ENCODE measurements at places on chromosomes 12 and 14. TPM values are rescaled to one million over a fixed set of nuclear protein-coding genes. Genes with fewer than 3 reads are reported as not detected.

DNA sequence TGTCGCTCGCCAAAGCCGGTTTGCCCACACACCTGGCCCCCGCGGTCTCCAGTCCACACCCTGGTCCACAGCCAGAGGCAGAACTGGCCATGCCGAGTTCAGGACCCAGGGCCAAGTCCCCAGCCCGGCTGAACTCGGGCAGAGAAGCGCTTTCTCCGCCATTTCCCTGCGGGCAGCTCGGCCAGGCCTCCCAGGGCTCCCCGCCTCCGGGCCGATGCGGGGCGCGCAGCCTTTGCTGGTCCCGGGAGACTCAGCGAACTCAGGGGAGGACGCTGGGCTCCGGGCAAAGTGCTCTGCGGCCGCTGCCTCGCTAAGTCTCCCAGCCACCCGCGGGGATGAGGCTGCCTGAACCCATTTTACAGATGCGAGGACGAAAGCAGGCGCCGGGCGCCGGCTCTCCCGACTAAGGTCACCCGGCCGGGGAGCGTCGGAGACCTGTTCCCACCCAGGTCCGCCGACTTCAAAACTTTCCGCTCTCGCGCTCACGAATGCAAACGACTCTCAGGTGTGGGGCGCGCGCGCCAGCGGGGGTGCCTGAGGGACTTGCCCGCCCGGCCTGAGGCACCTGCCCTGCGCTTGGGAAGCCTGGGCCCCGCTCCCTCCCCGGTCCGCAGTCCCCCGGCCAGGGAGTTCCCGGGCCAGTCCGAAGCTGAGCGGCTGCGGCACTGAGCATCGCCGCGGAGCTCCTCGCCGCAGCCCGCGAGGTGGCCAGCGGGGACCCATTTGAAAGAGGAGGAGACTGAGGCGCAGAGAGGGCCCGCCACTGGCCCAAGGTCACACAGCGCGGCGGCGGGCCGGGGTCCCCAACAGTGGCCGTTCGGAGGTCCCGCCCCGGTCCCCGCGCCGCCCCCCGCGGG lies 627 bp downstream of the TESC start:
- peak; percentile 34 for DNase-seq

DNA sequence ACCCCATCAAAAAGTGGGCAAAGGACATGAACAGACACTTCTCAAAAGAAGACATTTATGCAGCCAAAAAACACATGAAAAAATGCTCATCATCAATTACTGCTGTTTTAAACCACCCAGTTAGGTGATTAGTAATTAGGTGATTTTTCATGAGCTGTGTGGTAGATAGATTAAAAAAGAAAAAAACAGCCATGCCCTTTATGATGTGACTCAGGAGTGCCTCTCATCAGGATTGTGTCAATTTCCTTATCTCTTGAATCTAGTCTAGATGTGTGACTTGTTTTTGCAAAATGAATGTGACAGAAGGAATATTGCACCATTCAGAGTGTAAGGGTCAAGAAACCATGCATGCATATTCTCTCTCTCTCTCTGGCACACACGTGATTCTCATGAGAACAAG lies 5.7 kb downstream of the OR10A7 start:
- DNase-seq, result no peak

DNA sequence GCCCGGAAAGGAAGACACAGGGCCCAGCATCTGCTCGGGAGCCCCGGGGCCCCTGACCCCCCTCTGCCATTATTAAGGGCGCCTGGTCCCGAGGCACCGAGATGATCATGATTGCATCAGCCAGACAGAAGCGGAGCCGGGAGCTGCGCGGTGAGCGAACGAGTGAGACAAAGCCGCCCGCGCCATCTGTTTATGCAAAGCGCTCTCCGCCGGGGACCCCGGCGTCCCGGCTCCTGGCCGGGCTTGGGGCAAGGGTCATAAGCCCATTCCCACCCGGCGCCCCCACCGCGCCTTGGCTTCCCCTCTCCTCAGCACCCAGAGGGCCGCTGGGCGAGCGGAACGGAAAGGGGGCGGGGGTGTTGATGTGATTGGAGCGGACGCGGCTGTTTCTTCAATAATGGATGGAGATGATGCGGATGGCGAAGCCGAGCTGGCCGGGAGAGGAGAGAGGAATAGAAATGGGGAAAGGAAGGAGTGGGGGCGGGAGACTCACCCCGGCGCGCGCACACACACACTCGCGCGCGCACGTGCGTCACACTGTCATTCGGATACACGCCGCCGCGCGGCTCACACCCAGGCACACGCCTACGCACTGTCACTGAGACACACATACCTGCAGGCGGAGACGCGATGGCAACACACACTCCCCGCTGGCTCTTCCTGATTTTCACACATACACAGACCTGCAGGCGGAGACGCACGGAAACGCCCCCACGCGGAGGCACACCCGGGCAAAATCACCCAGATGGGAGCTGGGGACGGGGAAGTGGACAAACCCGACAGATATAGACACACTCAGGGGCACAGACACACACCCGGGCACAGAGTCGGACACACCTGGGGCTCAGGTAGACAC lies 10.7 kb downstream of the STAC3 start:
- peak; percentile 63 for DNase-seq

DNA sequence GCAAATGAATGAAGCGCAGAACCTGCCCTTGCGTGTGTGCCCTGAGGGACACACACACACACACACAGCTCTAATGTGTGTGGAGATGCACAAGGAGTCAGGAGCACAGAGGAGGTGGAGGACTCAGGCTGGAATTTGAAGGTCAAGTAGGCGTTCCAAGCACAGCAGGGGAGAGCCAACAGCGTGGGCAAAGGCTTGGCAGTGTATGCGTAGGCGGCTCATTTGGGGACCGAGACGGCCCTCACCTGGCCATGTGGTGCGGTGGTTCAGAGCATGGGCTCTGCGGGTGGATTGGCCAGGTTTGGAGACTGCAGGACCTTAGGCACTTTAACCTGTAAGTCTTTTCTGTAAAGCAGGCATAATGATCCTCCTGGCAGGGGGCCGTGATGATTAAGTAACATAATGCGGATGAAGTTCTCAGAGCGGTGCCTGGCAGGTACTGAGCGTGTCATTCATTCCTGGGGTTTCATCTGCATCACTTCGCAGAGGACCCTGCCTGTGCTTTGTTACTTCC lies 69.5 kb upstream of the SLC24A4 start:
- DNase-seq, result no peak

GRCh38 chr14:93880021-93880820 lies 46.9 kb upstream of the FAM181A start:
- no peak for DNase-seq

GRCh38 chr12:39186744-39187143 lies 256.2 kb downstream of the KIF21A start:
- no peak for DNase-seq

DNA sequence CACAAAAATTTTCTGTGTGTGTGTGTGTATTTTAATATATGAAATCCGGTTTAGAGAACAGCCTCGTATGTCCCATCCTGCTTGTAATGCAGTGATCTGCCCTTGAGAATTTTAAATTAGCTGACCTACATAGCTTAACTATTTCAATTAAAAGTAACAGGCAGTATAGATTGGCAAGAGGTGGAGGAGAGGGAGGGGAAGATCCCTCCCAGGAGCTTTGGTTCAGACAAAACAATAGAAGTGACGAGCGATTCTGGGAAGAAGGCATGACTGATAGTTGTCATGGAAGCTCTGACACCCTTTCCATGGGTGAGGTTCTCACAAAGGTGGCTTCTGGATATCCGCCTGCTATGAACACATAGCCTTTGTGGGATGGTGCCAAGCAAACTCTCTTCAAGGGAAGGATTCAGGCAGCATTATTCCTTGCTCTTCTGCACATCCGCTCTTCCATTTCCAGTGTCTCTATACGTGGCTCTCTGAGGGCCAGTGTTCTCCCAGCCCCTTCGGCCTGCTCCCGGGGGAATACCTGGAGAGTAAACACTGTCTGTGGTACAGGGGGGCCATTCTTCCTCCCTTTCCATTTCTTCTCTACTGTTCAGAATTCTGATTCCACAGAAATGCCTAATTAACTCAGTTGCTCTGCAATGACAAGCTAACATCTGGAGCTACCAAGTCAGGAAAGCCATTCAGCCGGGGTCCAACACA lies 182.0 kb downstream of the CACNA1C start:
- no peak for DNase-seq

GRCh38 chr12:9721394-9722092 lies 11.4 kb downstream of the CLECL1 start:
- DNase-seq, result no peak

DNA sequence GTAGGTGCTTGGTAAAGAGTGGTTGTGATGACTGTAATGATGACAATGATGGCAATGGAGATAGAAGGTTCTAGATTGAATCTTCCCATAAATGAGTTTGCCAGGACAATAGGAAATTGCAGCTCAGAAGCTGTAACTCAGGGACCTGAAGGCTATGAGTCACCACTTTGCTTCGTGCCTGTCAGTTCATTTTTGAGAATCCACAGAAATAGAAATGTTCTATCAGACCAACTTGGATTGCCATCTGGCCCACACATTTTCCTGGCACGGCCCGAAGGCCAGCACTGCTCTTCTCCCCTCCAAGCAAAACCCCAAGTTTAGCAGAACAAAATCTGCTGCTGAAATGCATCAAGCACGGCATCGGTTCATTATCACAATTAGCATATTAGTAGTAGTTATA lies 1127.0 kb downstream of the BCL11B start:
- no peak for DNase-seq

DNA sequence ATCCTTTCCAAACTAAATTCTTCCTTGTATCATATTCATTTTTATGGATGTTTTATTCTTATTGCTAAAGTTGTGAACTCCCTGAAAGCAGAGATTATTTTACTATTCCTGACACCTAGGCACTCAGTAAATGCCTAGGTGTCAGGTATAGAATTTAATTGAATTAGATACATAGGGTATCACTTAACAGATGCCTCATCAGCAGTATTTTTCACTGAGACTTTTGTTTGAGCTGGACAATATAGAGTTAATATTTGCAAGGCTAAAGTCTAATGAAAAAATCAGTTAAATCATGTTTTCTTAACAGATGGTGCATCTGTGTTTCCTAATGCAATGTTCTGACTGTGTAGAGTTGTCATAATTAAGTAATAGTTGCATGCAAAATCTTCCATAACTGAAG lies 182.7 kb downstream of the DERA start:
- no peak for DNase-seq

GRCh38 chr14:75121552-75121951 lies 5.3 kb downstream of the NEK9 start:
- DNase-seq, result no peak

- DNase-seq, result no peak
Measured at GRCh38 chr14:93737634-93738033, 50.7 kb downstream of the PRIMA1 start.

DNA sequence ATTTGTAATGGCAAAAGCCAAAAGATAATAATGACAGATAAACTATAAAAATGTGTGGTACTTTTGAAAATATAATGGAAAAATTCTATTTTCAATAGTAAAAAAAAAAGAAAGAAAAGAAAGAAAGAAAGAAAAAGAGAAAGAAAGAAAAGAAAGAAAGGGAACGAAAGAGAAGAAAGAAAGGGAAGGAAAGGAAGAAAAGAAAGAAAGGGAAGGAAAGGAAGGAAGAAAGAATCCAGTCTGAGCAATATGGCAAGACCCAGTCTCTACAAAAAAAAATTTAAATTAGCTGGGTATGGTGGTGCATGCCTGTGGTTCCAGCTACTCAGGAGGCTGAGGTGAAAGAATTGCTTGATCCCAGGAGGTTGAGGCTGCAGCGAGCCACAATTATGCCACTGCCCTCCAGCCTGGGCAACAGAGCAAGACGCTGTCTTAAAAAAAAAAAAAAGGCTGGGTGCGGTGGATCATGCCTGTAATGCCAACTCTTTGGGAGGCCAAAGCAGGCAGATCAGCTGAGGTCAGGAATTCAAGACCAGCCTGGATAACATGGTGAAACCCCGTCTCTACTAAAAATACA lies 38.4 kb downstream of the EAPP start:
- no peak for DNase-seq

- no peak for DNase-seq
Measured at GRCh38 chr14:74840603-74841030, 35.3 kb downstream of the PROX2 start.

- no peak for DNase-seq
Measured at GRCh38 chr12:3187846-3188770, 110.9 kb downstream of the TSPAN9 start.

- DNase-seq, result no peak
Measured at GRCh38 chr12:79601908-79602307, 88.9 kb downstream of the PAWR start.

GRCh38 chr14:54659365-54659764 lies 92.4 kb downstream of the SAMD4A start:
- DNase-seq, result no peak

GRCh38 chr12:39612250-39612649 lies 7.4 kb downstream of the ABCD2 start:
- DNase-seq, result no peak

RAPGEF3 gene
- total RNA-seq, result 11.4 TPM

LAG3 gene
- 2.1 TPM for total RNA-seq

AJUBA gene
- total RNA-seq, result 1.5 TPM
